ENCODE measurements at places on chromosomes 1 and 21.
A peak's percentile ranks its signal among the peaks of the same experiment; 100 is the strongest.

DNA sequence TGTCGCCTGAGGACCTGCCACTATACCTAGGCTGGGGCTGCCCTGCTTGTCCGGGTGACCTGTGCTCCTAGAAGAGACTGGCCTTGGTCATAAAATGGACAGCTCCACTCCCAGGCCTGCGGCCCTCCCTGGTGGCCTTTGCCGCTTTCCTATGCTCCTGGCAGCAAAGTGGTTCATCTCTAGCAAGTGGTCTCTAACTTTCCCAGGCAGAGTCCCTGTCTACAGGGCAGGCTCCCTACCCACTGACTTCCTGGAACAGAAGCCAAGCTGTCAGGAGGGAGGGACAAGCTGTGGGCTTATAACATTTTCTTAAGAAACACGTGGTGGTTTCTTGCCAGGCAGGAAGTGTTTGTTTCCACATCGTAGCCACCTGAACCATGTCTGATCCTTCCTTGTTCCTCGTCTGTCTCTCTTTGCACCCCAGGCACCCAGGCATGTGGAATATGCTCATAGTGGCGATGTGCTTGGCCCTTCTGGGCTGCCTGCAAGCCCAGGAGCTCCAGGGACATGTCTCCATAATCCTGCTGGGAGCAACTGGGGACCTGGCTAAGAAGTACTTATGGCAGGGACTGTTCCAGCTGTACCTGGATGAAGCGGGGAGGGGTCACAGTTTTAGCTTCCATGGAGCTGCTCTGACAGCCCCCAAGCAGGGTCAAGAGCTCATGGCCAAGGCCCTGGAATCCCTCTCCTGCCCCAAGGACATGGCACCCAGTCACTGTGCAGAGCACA is 10.1 kb downstream of the H6PD start:
- DNase-seq, result no peak

DNA sequence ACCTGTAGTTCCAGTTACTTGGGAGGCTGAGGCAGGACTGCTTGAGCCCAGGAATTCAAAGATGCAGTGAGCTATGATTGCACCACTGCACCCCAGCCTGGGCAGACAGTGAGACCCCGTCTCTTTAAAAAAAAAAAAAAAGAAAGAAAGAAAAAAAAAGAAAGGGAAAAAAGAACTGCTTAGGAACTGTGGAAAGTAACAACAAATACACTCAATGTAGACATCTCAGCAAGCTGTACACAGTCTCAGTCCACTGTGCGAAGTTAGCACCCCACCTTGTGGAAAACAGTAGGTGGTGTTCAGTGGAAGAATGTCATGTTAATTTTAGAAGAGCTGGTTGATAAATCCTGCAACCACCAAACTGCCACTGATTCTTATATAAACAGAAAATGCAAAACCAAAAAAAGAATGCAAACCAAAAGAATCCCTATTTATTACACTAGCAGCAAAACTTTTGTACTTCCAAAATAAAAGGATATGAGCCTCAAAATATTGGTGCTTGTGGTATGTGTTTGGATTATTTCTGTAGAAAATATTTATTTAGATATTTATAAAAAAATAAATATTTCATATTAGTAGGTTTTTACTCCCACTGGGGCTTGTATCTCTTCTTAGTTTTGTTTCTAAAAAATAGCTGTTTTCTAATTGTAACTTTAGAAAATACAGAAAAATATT is 31.1 kb downstream of the ALG14 start:
- no peak for DNase-seq

DNA sequence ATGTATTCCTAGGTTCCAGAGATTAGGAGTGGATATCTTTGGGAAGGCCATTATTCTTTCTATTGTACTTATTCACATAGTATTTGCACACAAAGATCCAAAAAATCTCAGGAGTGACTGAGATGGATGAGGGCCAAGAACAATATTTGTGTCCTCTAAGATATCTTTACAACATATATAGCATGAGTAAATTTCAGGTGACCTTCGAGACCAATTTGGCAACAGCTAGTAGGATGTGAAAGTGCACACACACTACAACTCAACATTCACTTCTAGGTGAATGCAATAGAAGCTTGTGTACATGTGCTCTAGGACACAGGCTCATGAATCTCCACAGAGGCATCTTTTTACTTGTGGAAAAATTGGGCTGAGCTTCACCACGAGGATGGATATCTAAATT is 224.0 kb downstream of the C1orf94 start:
- no peak for DNase-seq

DNA sequence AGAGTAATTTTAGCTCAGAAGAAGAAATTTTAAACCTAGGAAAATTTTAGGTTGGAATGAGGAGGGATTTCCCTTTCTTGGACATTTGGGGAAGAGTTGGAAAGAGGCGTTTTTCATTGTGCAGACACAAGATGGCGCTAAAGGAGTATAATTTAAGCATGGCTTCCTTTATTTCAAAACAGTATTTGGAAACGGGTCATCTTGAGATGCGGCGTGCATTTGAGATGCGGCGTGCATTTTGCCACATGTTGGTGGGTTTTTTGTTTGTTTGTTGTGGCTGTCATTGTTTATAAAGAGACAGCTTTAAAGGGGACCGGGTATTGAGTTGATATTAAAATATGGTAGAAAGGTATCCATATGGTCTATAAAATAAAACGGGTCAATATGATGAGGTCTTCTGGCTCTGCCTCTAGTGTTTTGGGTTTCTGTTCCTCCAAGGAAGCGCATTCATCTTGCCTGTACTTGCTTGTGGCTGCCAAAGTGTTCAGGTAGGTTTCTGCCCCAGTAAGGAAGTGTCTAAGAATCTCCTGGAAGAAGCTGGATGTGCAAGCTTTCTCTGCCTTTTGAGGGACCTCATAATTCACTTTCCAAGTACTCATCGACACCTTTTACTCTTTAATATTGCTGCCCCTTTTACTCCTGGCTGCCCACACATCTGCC is 210.3 kb downstream of the SLC35F3 start:
- DNase-seq, result no peak

GRCh38 chr21:26888931-26889330 is 43.7 kb upstream of the ADAMTS1 start:
- no peak for DNase-seq

DNA sequence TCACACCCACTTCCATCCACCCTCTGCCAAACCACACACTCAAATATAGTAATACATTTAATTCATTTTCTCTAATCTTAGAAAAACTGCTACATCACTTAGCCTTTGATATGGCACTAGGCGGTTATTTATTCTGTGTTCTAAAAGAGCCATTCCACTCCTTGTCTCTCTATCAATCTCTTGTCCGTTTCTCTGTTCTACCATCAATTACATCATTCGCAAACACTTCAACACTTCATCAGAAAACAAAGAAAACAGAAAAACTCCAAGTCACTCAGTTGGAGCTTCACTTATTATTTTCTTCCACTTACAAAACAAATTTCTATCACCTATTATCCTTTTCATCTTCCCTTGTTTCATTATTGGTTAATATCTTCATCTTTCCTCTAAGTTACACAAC is 1523.0 kb downstream of the KCNT2 start:
- no peak for DNase-seq

DNA sequence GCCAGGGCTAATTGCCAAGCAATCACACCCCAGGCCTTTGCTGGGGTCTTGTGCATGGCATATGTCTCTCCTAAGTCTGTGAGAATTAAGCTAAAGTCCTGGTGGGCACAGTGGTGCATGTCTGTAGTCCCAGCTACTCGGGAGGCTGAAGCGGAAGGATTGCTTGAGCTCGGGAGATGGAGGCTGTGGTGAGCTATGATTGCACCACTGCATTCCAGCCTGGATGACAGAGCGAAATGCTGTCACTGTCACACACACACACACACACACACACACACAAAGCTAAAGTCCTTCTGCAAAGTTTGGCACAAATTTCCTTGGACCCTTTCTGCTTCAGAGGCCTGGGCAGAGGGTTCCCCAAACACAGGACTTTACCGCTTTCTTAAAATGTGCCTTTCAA is 31.3 kb upstream of the DNAJC11 start:
- DNase-seq, result no peak

GRCh38 chr21:43864962-43865539 is at the start of gene AGPAT3:
AGPAT3 (plus strand) TSS chr21:43865223; CDS start chr21:43959682, 94,459 bp downstream.
- DNase-seq, result no peak

DNA sequence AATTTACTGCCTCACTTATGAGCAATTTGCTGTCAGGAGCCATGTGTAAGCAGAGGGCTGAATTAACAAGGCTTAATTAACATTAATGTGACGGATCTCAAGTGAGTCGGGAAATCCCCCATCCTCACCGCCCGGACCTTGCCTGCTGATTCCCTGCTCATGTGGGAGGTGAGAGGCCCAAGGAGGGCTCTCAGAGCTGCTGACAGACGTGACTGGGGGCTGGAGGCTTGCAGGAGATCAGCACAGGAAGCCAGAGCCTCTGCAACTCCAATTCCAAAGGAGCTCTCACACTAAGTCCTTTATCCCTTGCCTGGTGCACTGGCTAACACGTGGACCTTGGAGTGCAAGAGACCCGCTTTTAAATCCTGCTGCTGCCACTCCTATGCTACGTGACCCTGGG is 19.4 kb downstream of the LRP8 start:
- DNase-seq, result no peak

- DNase-seq, result no peak
These were observed 16.5 kb downstream of the SLC2A7 start for GRCh38 chr1:9009438-9010370.

DNA sequence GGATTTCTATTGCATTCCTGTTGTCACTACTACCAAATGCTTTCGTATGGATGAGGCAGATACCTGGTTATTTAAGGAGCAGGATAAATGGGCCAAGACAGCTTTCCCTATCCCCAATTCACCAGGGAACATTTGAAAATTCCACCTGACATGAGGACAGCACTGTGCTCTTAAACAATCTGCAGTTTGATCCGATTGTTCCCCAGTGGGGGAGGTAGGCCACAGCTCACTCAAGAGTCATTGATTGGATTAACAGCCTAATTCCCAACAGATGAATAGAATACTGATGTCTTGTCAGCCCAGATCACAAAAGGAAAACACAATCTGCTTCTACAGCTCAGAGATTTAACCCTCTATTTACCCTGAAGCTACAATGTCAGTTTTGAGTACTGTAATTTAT is 123.9 kb downstream of the LHX4 start:
- no peak for DNase-seq

- peak; percentile 52 for DNase-seq
These were observed 43.0 kb upstream of the PSEN2 start for GRCh38 chr1:226827458-226827857.

DNA sequence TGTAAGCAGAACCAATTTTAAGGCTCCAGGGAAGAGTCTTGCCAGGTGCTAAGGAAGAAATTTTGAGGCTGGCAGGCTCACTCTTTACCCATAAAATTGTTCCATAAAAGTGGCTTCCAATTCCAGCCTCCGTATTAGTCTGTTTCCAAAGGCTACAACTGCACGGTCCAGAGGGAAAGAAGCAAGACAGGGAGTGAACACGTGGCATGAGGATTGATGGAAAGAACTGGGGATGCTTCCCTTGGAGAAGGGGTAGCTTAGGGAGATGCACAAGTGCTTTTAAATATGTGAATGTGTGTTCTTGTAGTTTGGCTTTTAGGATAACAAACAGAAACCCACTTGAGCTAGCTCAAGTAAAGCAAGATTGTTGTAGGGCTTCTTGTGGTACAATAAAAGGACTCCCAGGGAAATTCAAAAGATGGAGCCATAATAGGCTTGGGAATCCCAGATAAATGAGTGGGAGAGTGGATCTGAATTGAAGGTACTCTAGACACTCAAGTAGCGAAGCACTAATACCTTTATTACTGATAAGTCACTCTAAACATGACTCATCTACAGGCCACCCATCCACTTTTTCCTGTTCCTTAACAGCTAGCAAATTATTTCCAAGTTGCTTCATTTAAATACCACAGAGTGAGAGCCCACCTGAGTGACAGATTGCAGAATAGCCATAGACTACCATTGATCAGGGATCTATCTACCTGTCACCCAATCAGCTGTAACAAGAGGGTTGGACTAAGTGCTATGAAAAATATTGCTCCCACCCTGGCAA is 34.8 kb upstream of the NPL start:
- DNase-seq, result no peak

- DNase-seq, result no peak
These were observed 4.3 kb downstream of the AMPD1 start for GRCh38 chr1:114691061-114691460.

DNA sequence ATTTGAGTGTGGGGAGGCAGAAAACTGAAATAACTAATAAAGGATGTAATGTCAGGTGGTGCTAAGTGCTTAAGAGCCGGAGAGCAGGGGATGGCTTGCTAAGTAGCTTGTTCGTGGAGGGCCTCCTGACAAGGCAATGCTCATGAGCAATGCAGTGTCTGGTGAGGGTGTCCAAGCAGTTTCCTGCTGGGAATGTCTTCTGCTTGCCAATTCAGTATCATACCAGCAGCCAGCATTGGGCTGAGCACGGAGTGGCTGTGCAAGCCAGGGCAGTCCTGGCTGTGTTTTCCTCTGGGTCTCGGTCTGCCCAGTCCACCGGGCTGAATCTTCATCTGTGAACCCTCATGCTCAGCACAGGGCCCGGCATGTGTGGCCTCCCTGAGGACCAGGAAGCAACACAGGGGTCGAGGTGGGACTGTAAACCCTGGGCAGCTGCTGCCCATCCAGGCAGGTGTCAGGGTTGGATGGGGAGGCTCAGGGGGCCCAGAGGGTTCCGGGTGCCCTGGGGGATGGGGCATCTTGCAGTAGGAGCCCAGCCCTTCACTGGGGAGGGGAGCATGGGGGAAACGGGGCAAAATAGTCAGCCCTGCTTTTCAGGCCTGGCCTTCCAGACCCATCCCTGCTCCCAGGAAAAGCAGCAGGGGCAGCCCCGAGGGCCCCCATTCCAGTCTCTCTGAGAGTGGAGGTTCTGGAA is 27.5 kb downstream of the EDN2 start:
- DNase-seq, result no peak

- peak; percentile 9 for DNase-seq
These were observed 143.0 kb upstream of the GRIK3 start for GRCh38 chr1:37177230-37177864.

DNA sequence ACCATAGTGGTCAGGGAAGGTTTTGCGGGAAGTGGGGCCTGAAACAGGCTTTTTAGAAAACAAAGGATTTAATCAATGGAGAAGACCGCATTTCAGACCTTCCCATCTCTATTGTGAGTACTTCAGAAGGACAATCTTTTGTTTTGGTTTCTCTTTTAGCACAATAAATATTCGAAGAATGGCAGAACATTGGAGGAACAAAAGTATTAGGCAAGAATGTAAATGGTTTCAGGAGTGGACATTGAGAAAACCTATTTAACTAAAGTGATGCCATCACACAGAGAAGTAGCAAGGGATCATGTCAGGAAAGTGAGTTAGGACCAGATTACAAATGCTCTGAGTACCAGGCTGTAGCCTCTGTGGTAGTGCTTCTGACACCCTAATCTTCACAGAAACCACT is 26.8 kb upstream of the UBE2U start:
- DNase-seq, result no peak

DNA sequence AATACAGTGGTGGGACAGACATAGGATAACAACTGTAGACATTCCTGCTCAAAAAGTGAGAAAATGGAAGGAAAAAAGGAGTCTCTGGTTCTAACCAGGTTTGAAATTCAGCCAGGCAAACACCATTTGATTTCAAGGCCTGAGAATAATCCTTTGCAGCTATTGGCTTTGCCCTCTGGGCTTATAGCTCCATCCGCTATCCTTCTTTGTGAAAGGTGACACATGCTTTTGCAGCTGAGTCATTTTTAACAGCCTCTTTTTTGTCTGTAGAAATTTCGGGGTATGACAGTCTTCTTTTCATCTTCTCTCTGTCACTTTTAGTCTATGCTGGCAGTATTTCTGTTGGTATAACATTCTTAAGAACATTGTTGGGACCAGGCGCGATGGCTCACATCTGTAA is 16.2 kb downstream of the SDHC start:
- no peak for DNase-seq
